ENCODE measurements at places on chromosomes 5 and 9.

DNA sequence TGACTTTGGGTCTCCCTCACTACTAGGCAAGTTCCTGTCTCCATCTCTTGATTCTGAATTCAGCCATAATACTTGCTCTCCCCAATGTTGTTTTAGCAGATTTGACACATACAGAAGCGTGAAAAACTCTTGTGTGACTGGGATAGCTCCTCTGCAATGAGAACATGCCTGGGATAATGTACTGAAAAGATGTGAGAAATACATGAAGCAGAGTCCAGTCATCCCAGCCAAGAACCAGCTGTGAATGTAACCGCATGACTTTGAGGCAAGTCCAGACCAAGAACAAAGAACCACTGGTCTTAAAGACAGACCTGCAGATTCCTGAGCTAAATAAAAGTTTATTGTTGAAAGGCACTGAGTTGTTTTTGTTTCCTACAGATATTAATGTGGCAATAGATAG, 135.0 kb downstream of the NMUR2 start:
- no peak for DNase-seq

GRCh38 chr5:68872088-68872839, 221.6 kb upstream of the SLC30A5 start:
- DNase-seq: no peak

- DNase-seq: no peak
Measured at GRCh38 chr9:100581661-100582060, 3.8 kb downstream of the CAVIN4 start.

GRCh38 chr9:96126321-96126881, 175.6 kb downstream of the HSD17B3 start:
- DNase-seq: no peak

DNA sequence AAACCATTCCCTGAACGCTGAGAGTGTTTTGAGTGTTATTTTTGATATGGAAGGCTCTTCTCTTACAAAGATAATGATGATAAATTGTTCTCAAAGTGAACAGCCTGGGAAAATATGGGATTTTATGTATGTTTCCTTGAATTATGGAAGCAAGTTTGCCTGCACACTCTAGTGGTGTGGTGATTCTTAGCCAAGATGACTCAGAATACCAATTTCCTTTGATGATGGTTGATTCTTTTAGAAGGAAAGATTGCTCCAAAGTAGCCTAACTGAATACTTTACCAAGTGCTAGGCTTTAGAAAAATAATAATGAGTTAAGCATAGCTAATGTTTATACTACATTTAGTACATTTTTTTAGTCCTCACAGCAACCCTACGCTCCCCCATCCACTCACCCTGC, 243.4 kb downstream of the EBF1 start:
- DNase-seq: no peak

DNA sequence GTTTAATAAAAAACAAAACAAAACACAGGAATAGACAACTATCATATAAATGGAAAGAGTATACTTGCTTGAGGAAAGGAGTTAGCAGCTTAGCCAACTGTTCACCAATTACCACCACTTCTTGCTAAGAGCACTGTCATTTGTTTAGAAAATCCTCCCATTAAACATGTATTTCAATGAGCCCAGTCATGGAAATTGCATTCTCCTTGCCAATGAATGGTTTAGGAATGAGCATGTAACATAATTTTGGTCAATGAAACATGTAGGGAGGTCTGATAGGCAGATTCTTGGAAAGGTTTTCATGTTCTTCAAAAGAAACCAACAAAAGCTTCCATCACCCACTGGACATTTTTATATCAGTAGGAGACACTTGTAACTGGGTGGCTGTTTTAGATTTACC, 502.8 kb upstream of the PAPPA start:
- DNase-seq: no peak

DNA sequence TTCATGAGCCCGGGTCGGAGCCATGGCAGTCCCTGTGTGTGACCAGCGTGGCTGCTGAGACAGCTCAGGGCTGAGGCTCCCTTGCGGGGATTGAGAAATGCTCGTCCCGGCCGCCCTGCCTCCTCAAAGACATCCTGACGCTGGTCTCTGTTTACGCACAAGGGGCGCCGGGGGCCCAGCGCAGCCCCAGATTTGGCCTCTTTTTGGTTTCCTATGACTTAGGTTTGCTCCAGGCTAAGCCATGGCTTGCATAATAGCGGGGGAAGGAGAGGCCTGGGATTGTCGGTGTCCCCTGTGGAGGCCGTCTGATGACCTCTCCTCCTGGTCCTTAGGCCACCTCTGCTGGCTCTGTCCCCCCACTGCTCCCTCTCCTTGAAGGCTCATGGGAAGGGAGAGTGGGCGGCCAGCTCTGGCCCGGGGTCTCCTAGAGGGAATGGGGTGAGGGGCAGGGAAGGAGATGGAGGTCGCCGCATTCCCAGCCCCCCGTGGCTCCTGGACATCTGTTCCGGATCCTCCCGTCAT, 3.5 kb downstream of the LAMC3 start:
- no peak for DNase-seq

DNA sequence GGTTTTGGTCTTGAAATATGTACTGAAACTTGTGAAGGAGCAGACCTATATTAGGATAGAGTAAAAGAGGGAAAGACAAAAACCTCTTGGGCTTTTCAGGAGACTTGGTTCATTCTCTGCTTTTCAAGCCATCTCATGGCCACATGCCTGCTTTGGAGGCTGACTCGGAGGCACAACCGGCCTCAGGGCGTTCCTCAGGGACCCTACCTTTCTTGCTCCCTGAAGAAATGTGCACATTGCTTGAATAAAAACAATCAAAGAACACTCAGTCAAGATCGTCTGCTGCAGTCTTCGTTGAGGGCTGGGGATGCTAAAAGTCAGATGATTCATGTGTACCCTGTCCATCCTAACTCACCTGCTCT, 994 bp downstream of the IRGM start:
- no peak for DNase-seq

DNA sequence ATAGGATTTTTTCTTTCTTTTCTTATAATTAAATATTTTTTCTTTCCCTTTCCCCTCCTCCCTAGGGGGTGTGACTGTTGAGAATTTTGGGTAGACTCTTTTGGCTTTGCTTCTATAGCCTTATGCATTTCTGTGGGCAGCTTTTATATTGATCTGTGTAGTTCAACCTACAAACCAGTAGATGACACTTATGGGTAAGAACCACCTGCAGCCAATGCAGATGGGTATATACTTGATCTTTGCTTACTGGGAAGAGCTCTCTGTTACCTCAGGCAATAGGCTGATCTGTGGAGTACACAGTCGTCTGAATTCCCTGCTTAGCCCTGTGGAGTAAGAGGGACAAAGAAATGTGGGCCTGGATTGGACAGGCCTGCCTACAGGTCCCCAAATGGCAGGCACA, 102.7 kb upstream of the STARD4 start:
- DNase-seq: no peak

DNA sequence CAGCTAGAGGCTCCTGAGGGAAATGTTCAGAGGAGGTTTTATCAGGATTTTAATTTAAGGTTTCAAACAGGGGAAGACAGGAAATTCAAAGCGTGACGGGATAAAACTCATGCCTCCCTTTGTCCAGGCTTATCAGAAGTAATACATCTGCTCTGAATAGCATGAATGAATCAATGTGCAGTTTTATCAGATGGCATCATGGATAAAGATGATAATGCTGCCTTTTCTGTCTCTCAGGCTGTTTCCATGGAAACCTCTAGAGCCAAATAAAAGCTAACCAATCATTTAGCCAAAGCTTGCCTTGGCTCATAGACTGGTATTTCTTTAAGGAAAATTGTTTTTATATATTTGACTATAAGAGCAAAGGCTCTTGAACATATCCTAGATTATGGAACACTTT, 16.4 kb downstream of the MFAP3 start:
- DNase-seq: no peak

- no peak for DNase-seq
Measured at GRCh38 chr5:81171769-81172168, 61.4 kb upstream of the CKMT2 start.

DNA sequence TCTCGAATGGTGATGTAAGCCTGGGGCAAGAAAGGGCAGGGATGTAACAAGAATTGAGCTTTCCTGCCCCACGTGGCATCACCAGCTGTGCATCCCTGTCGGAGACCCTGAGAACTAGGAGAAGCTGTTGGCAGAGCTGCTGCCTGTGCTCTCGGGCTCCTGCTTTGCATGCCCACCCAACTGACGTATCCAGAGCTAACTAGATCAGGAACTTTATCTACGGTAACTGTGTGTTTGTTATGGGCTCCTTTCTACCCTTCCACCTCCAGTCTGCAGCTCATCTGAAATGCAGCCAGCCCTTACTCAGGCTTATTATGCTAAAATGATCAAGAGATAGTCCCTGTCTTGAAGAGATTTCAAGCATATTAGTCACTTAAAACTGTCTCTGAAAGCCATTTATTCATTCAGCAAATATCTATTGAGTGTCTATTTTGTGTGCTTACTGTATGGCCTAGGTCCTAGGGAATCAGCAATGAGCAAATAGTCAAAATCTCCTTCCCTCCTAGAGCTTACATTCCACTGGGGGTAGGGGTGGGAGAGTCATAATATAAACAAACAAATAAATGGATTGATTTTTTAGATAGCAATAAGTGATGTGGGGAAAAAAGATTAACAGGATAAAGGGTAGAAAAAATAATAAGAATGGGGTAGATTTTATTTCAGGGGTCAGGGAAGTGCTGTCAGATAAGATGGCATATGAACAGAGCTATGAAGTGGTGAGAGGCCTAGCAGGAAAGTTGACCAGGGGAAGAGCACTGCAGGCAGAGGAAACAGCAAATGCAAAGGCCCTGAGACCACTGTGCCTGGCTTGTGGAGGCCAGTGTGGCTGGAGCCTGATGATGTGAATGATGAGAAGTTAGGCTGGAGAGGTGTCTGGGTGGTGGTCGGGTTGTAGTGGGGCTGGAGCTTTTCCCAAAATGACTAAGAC, 118.2 kb downstream of the GALNT10 start:
- DNase-seq: no peak

GRCh38 chr9:90770182-90770738, 31.4 kb upstream of the SYK start:
- no peak for DNase-seq

DNA sequence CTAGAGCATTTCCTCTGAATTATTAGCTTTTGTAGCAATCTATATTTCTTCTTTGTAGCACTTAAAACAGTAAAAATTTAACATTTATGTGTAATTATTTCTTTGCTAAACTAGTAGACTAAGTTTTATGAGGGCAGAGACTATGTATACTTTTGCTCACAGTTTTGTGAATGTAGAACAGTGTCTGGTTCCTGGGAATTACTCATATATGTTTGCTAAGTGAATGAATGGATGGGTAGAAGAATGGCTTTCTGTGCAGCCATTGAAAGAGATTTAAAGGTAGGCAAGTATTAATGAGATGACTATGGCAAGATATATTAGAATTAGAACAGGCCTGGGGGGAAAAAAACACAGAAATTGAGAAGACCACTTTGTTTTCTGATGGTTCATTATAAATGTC, 140.1 kb downstream of the PAM start:
- no peak for DNase-seq

DNA sequence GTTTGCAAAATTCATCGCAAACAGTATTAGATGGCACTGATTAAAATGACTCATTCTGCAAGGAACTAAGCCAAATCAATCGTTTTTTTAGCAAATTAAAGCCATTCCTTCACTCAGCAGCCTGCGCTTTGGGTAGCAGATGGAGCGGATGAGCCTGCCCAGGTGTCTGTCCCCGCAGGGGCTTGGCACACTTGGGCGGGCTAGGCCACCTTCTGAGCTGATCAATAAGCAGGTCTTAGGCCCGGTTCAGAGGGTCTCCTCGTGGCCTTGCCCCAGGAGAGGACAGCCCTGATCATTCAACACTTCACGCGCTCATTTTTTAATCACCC, 78.0 kb upstream of the FCN1 start:
- no peak for DNase-seq

- no peak for DNase-seq
Measured at GRCh38 chr9:15139469-15139868, 167.5 kb downstream of the TTC39B start.

GRCh38 chr5:125484272-125484741, 737.9 kb upstream of the ZNF608 start:
- DNase-seq: peak; percentile 50

DNA sequence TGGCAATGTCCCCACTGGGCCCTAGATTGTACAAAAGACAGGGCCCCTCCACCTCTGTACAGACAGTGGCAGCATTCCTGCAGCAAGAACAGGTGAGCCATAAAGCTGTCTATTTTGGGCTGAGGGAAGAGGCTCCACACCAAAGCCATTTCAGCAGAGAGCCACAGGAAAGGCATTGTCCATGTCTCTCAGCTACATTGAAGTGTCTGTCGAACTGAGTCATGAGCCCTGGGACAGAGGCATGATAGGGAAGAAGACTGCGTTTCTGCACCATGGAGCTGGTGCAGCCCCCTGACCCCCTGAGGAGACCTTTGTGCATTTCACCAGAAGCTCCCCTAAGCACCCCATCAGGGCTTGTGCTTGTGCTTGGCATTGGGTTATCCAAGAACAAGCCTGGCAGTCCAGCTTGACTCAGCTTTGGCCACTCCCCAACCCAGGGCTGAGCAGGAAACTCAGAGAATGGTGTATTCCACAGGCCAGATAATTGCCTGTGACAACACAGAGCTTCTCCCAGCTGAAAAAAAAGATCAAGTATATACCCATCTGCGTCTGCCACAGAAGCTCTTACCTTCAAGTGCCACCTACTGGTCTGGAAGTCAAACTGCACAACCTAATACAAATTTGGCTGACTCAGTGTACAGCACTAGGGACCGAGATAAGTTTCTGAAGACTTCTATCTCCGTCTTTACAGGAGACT, 5.9 kb upstream of the FRMD3 start:
- DNase-seq: peak; percentile 70

DNA sequence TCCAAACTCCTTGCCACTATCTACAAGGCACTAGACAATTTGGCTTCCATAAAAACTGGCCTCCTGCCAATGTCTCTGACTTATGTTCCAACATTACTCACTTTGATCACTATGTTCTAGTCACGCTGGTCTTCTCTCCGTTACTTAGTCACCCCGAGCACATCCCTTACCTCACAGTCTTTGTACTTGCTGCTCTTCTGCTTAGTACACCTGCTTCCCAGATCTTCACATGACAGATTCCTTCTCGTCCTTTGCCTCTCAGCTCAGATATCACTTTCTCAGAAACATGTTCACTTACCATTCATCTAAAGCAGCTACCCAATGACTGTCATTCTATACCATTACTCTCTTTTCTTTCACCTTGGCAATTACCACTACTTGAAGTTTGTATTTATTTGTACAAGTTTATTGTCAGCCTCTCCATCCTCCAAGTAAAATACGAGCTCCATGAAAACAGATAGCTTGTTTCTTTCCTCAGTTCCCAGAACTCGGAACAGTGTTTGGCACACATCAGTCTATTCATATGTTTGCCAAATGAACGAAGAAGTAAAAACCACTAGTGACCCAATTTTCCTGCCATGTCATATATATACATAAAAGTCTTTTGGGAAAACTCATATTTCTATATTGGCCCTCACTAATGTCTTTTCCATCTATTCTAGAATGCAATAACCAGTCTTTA, 5.9 kb upstream of the SLC22A5 start:
- peak; percentile 87 for DNase-seq

- DNase-seq: peak; percentile 96
Measured at GRCh38 chr9:127578952-127579853, 32.9 kb upstream of the STXBP1 start.

DNA sequence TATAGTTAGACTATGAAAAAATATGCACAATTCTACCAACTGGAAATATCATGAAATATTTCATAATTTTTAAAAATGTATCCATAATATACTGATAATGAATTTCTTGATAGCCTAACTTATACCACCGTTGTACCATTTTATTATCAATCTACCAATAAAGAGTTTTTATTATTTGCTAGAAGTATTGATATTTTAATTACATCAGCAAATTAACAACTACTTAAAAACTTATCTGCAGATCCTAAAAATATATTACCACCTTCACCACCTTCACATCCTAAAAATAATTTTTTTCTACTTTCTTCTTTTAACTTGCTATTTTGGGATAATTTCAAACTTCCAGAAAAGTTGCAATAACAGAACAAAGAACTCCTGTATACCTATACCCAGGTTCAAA, 21.4 kb downstream of the ATPSCKMT start:
- DNase-seq: no peak

Data from ACHN (cell line).